ENCODE measurements at places on chromosomes 2 and 18. TPM values are rescaled to one million over a fixed set of nuclear protein-coding genes. Genes with fewer than 3 reads are reported as not detected.

AQP4 gene
- total RNA-seq = not detected

- no peak for DNase-seq
- H3K4me1 ChIP-seq = no peaks in the 10 kb centered on the region
- no peak overlapping the region for H3K4me3 ChIP-seq
- H3K36me3 ChIP-seq = peaks cover 1% of the 10 kb centered on the region
These were observed 99.6 kb downstream of the BCL11A start for GRCh38 chr2:60453872-60454271.

- H3K4me3 ChIP-seq = no peak overlapping the region
- H3K27me3 ChIP-seq = no peaks in the 10 kb centered on the region
- no peak for DNase-seq
- no peak overlapping the region for H3K27ac ChIP-seq
These were observed 116.6 kb downstream of the SRBD1 start for GRCh38 chr2:45494275-45494977.

DNAH7 gene
- total RNA-seq = 0.20 TPM

IL36B gene
- total RNA-seq = not detected

RAB27B gene
- 0.28 TPM for total RNA-seq

GRCh38 chr2:53969968-53970723 is 647 bp downstream of the PSME4 start:
- H3K27ac ChIP-seq = peak overlapping the region; percentile 93
- peak overlapping the region; percentile 87 for H3K4me3 ChIP-seq
- H3K4me1 ChIP-seq = peaks cover 46% of the 10 kb centered on the region
- H3K36me3 ChIP-seq = peaks cover 5% of the 10 kb centered on the region
- H3K27me3 ChIP-seq = no peaks in the 10 kb centered on the region

DNA sequence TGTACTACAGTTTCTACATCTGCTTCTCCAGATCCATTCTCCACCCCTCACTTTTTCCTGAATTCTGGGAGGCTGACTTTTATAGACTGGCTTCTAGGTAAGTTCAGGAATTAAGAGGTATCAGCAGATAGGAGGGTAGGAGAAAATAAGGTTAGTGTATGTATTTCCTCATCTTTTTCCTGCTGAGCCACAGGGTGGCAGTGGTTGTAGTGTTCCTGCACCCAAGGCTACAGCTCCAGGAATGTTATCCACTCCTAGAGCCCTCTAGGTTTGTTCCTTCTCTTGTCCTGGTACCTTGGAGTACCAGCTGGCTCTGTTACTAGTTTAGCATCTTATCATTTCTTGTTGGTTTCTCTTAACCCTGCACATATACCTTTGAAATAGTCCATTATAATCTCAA is 40.7 kb upstream of the C2orf66 start:
- H3K4me3 ChIP-seq = no peak overlapping the region
- H3K27me3 ChIP-seq = no peaks in the 10 kb centered on the region
- H3K36me3 ChIP-seq = peaks cover 2% of the 10 kb centered on the region
- no peak overlapping the region for H3K27ac ChIP-seq
- DNase-seq = no peak

ZDBF2 gene
- 28.9 TPM for total RNA-seq

DNA sequence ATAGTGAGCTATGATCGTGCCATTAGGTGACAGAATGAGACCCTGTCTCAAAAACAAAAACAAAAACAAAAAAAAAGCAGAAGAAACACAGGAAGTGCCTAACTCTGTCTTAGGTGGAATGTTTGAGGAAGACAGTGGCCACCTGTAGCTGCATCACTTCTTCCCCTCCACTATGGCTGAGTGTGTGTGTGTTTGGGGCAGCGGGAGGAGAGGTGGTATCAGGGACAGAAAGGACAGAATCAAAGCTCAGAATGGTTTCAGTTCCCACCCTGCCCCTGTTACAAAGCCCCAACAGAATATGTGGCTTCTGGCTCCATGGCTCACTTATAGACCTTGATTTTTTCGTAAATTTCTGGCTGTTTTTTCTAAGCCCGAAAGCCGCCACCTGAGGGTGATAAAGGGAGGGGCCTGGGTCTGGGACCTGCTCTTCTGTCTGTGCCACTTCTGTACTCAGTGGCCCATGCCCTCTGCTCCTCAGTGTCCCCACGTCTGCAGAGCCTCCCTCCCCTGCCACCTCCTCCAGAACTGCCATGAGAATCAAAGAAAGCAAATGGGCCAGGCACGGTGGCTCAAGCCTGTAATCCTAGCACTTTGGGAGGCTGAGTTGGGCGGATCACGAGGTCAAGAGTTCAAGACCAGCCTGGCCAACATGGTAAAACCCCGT is 27.4 kb downstream of the SERTAD2 start:
- peaks cover 13% of the 10 kb centered on the region for H3K4me1 ChIP-seq
- no peak for DNase-seq
- no peak overlapping the region for H3K27ac ChIP-seq
- peaks cover 10% of the 10 kb centered on the region for H3K36me3 ChIP-seq

- H3K36me3 ChIP-seq = no peaks in the 10 kb centered on the region
- no peak overlapping the region for H3K4me3 ChIP-seq
- no peaks in the 10 kb centered on the region for H3K27me3 ChIP-seq
- no peaks in the 10 kb centered on the region for H3K4me1 ChIP-seq
These were observed 1196.1 kb upstream of the CDH2 start for GRCh38 chr18:29373000-29373399.

WNT10A gene
- total RNA-seq = not detected

- no peak overlapping the region for H3K27ac ChIP-seq
- H3K4me1 ChIP-seq = peaks cover 30% of the 10 kb centered on the region
- no peaks in the 10 kb centered on the region for H3K27me3 ChIP-seq
- H3K4me3 ChIP-seq = no peak overlapping the region
- H3K36me3 ChIP-seq = no peaks in the 10 kb centered on the region
These were observed 267.8 kb upstream of the EPAS1 start for GRCh38 chr2:46029332-46029811.

KRTCAP3 gene
- 1.4 TPM for total RNA-seq

DNA sequence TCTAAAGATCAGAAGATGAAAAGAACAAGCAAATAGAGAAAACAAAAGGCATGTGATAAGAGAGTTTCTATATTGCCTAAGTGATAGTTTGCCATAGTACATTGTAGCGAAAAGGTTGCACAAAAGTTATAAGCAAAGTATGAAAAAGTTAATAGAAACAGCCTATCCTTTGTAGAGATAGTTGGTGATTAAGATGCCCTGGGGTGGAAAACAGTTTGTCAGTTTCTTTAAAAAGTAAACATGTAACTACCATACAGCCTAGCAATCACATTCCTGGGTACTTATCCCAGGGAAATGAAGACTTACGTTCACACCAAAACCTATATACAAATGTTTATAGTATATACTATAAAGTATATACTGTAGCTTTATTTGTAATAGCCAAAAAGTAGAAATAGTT is 16.9 kb upstream of the DAPL1 start:
- H3K4me3 ChIP-seq = no peak overlapping the region
- peaks cover 65% of the 10 kb centered on the region for H3K4me1 ChIP-seq
- H3K27ac ChIP-seq = no peak overlapping the region
- H3K36me3 ChIP-seq = no peaks in the 10 kb centered on the region

- H3K27ac ChIP-seq = no peak overlapping the region
- H3K27me3 ChIP-seq = no peaks in the 10 kb centered on the region
- H3K4me1 ChIP-seq = no peaks in the 10 kb centered on the region
- peaks cover 49% of the 10 kb centered on the region for H3K36me3 ChIP-seq
These were observed 12.0 kb upstream of the DGUOK start for GRCh38 chr2:73914667-73915066.

AP1S3 gene
- 5.5 TPM for total RNA-seq

- no peak for DNase-seq
- H3K4me3 ChIP-seq = no peak overlapping the region
- H3K27ac ChIP-seq = no peak overlapping the region
- peaks cover 4% of the 10 kb centered on the region for H3K36me3 ChIP-seq
- H3K4me1 ChIP-seq = peaks cover 14% of the 10 kb centered on the region
These were observed 261.7 kb downstream of the ETAA1 start for GRCh38 chr2:67658820-67659219.

- no peaks in the 10 kb centered on the region for H3K27me3 ChIP-seq
- H3K27ac ChIP-seq = peak overlapping the region; percentile 76
These were observed 19.8 kb downstream of the DTNA start for GRCh38 chr18:34729740-34730355.

GRCh38 chr18:2589345-2590068 is 18.1 kb downstream of the NDC80 start:
- no peak overlapping the region for H3K27ac ChIP-seq
- no peak for DNase-seq
- no peak overlapping the region for H3K4me3 ChIP-seq
- H3K4me1 ChIP-seq = peaks cover 15% of the 10 kb centered on the region
- H3K27me3 ChIP-seq = no peaks in the 10 kb centered on the region

DOK6 gene
- total RNA-seq = 15.1 TPM

DNA sequence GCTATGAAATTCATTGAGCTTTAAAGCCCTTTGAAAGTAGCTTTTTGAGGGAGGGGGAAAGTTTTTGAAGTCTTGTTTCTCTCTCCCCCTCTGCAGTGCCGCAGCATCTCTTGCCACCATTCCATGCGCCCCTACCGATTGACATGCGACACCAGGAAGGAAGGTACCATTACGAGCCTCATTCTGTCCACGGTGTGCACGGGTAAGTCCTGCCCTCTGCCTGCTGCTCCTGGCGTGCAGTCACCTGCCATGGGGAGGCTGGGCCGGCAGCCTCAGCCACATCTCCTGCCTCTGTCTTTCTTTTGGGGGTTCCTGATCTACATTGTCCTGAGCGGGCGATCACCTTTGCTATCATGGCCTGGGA is 191.6 kb downstream of the GLI2 start:
- H3K4me3 ChIP-seq = no peak overlapping the region
- H3K36me3 ChIP-seq = peaks cover 17% of the 10 kb centered on the region

DNA sequence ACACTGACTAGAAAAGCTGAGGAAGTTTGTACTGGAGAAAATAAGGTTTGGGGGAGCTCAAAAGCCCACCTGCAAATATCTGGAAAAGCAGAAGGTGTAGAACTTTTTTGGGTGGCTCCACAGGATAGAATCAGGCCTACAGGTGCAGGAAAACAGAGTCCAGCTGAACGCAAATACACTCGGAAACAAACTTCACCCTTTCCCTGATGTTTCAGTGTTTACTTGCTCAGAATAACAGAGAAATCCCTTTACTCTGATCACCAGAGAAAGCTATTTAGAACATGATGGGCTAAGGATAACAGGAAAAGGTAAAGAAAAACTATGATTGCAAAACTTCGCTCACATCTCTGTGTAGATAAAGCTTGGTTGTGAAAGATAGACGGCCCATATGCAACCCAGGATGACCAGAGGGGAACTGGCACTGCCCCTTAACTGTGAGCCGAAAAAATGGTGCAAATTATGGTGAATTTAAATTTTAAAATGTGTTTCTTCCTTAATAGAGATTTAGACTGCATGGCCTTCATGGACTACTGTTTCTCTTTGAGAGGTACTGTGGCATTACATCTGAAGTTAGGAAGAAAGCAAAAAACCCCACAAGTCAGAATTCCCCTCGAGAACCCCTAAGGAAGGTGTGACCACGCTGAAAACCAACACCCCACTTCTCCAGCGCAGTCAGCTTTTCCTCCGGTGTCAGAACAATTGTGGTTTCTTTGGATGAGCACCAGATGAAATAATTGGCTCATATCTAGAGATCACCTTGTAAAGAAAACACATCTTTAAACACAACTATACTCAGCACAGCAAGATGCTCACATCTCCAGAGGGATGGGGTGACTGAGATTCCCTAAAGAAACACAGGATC is 84.5 kb upstream of the TMEM247 start:
- no peak overlapping the region for H3K4me3 ChIP-seq
- no peaks in the 10 kb centered on the region for H3K36me3 ChIP-seq
- H3K27me3 ChIP-seq = peaks cover 4% of the 10 kb centered on the region
- no peak for DNase-seq

DNA sequence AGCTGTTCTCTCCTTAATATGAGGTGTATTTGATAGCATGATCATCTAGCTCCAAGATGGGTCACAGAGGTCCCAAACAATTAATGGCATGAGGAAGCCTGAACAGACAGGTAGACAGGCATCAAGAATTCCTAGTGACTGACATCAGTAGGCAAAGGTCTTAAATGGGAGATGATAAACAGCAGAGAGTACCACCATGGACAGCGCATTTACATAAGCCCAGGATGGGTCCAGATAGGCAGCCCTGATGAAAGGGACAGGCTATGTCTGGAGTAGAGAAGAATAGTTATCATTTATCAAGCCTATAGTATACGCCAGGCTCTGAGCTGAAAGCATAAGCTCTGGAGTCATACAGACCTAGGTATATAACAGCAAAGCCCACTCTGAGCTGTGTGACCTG is 434.7 kb upstream of the SETBP1 start:
- no peak overlapping the region for H3K4me3 ChIP-seq
- no peak overlapping the region for H3K27ac ChIP-seq
- H3K27me3 ChIP-seq = no peaks in the 10 kb centered on the region

DNA sequence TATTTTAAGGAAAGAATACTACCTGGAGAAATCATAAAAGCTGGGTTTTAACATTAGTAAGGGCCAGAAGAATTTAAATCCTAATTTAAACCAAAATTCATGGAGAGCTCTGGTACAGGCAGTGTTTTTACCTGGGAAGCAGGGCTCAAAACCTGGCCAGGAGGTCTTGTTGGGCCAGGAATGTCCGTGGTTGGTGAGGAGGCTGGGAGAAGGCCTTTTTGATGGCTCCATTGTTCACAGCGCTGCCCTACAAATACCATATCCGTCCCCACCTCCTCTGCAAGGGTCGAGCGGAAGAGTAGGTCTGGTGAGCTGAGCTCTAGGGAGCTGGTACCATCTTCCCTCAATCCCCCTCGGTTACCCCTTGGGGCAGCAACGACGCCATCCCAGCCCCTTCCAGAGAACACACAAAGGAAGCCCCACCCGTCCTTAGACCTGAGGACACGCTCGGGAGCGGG is 10.9 kb upstream of the HOXD1 start:
- H3K27ac ChIP-seq = no peak overlapping the region
- H3K4me3 ChIP-seq = no peak overlapping the region
- peaks cover 6% of the 10 kb centered on the region for H3K36me3 ChIP-seq
- no peak for DNase-seq
- peaks cover 82% of the 10 kb centered on the region for H3K27me3 ChIP-seq
- H3K4me1 ChIP-seq = no peaks in the 10 kb centered on the region

GRCh38 chr2:188293601-188294351 is 2.1 kb downstream of the GULP1 start:
- peak overlapping the region; percentile 98 for H3K27ac ChIP-seq
- H3K27me3 ChIP-seq = no peaks in the 10 kb centered on the region
- H3K4me1 ChIP-seq = peaks cover 42% of the 10 kb centered on the region
- no peak for DNase-seq

GRCh38 chr2:200860092-200860795 is 4.2 kb downstream of the CLK1 start:
- peaks cover 45% of the 10 kb centered on the region for H3K36me3 ChIP-seq
- DNase-seq = no peak
- H3K27ac ChIP-seq = peak overlapping the region; percentile 100

GRCh38 chr2:104574367-104574766 is 279.5 kb upstream of the POU3F3 start:
- no peak for DNase-seq
- no peaks in the 10 kb centered on the region for H3K36me3 ChIP-seq
- no peaks in the 10 kb centered on the region for H3K4me1 ChIP-seq
- peaks cover 9% of the 10 kb centered on the region for H3K27me3 ChIP-seq
- no peak overlapping the region for H3K27ac ChIP-seq

DNA sequence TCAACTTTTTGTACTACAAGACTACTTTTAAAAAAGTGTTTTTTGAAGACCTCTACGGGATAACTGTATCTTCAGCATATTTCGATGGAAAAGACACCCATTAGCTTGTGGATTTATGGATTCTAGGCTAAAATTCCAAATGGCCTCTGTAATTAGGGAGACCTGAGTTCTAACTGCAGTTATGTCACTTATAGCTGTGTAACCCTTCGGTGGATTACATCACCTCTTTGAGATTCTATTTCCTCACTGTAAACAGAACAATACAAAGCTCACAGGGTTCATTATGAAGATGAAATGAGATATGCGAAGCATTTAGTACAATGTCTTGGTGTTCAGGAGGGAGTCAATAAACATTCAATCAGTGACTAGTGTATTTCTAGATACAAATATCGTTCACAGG is 24.2 kb downstream of the LMAN2L start:
- H3K4me1 ChIP-seq = no peaks in the 10 kb centered on the region
- H3K36me3 ChIP-seq = peaks cover 25% of the 10 kb centered on the region
- DNase-seq = no peak
- H3K27ac ChIP-seq = no peak overlapping the region
- H3K4me3 ChIP-seq = no peak overlapping the region

All from chondrocyte (in vitro differentiated cells).